ENCODE measurements at places on chromosomes 6 and 20. TPM values are rescaled to one million over a fixed set of nuclear protein-coding genes. Genes with fewer than 3 reads are reported as not detected.

Gene ABHD12
- 22.4 TPM for total RNA-seq

- DNase-seq: no peak
These were observed 20.1 kb upstream of the BCAS1 start for GRCh38 chr20:54090230-54091119.

Gene SPATA2
- total RNA-seq: 3.3 TPM

Gene RIMS1
- 3.3 TPM for total RNA-seq

DNA sequence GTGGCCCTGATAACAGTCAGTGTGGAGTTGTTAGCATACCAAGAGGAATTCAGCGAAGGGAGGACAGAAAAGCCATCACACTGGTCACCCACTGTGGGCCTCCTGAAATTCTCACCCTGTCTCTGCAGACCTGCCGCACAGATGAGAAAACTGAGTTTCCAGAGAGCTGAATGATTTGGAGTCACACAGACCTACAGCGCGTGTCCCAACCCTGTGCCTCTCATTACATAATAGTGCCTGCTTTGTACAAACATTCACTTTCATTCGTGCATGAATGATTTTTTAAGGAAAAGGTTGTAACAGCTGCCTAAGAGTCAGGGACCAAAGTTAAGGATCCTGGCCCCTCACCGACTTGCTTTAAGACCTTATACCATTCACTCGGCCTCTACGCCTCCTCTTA lies 62.7 kb downstream of the THBS2 start:
- DNase-seq: no peak

Gene HEY2
- total RNA-seq: 0.77 TPM

Gene EYA4
- 16.3 TPM for total RNA-seq

DNA sequence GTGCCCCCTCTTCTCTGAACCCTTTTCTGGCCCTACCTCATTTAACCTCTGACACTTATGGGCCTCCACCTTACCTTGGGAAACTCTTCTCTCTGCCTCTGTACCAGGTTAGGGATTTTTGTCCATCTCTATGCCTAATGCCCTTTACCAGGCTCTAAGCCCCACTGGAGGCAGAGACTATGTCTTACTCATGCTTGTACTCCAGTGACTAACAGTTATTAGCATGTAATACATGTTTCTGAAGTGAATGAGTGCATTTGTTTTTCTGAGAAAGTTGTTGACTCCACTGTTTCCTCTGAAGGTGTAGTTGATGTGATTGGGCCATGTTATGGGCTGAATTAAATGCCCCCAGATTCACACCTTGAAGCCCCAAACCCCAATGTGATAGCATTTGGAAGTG lies 234.3 kb downstream of the PACRG start:
- DNase-seq: no peak

DNA sequence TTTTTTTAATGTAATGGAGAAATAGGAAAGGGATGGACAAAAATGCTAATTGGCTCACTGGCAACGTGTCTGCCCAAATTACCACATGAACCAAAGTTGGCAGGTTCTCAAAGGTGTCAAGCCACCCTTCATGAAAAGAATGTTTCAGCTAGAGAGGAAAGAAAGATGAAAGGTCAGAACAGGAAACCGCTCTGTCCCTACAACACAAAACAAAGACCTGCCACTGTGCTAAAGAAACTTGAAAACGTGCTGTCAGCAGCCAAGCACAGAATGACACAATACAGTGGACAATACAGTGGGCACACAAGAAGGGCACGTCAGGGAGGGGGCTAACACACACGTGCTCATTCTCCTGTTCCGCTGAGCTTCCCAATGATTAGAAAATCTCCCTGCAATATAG lies 4.9 kb downstream of the PREP start:
- no peak for DNase-seq

Gene WFDC5
- total RNA-seq: not detected

GRCh38 chr6:89805814-89806371 lies 13.7 kb downstream of the MDN1 start:
- no peak for DNase-seq
